ENCODE measurements at places on chromosomes 7 and 10. TPM values are rescaled to one million over a fixed set of nuclear protein-coding genes. Genes with fewer than 3 reads are reported as not detected.

The FFAR4 gene
- not detected for total RNA-seq

The GIMAP6 gene
- not detected for total RNA-seq

The OR2A12 gene
- not detected for total RNA-seq

DNA sequence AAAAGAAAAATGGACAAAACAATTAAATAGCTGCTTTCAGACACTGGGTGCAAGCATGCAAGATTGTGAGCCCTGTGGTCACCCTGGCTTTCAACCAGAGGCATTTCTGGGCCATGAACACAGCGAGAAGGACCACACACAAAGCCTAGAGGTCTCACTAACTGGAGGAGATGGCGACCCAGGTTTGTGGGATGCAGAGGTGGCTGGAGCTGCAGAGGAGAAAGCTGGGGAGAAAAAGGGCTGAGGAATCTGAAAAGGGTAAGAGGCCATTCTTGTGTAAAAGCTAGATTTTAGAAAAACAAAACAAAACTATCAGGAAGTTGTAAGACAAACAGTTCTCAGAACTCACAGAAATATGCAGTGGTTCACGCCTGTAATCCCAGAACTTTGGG is 30.1 kb upstream of the PTPRN2 start:
- DNase-seq = no peak

DNA sequence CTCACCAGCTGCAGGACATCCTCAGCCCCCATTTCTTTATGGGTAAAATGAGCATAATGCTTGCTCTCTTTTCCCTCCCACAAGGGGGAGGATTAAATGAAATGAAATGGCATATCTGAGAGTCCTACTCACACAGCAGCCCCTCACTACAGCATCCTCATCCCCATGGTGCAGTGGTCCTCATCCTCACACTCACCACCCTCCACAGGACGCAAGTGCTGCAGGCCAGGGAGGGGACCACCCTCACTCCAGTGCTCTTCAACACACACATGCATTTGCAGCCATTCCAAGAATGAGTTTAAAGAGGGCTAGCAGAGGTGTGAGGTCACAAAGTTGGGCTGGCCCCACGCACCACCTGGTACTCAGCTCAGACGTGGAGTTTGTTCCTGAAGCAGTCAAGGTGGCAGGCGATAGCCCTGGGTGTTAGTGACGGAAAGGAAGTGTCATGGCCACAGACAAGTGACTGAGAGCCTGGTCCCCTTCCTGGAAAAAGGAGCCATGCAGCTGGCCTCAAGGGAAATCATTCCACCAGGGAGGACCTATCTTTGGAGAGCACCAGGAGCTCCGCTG is 234.0 kb downstream of the TNS3 start:
- no peak for DNase-seq

The NRCAM gene
- total RNA-seq = 11.0 TPM

DNA sequence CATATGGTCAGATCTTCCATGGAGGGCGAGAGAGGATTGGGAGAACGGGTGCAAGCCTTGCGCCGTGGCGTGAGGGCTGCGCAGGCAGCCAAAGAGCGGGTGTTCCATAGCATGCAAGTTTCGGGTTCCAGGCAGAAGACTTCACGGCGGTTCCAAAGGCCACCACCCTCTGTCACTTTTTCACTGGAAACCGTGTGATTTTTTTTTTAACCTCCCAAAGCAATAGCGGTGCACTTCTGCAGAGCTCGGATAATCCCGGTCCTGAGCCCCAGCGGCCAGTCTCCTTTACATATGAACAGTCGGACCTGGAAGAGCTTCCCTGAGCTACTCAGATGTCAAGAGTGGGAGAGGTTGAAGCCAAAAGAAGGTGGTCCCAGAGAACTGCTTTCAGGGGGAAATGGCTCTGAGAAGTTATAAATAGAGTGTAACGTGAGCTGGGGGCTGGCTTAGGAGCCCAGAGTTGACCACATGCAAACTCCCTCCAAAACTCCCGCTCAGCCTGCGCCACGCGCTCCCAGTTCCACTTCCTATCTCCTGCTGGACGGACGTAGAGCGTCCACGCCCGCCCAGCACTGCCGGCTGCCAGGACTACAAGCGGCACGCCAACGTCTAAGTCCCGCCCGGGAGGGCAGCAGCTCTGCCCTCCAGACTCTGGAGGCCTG is at the start of gene MEOX2:
Gene MEOX2 (minus strand): TSS at position 389 of the 662 bp plus-strand sequence. CDS start 281 bp downstream, at position 108.
- DNase-seq = no peak

GRCh38 chr7:17625043-17625442 is 315.3 kb downstream of the SNX13 start:
- DNase-seq = peak; percentile 81

DNA sequence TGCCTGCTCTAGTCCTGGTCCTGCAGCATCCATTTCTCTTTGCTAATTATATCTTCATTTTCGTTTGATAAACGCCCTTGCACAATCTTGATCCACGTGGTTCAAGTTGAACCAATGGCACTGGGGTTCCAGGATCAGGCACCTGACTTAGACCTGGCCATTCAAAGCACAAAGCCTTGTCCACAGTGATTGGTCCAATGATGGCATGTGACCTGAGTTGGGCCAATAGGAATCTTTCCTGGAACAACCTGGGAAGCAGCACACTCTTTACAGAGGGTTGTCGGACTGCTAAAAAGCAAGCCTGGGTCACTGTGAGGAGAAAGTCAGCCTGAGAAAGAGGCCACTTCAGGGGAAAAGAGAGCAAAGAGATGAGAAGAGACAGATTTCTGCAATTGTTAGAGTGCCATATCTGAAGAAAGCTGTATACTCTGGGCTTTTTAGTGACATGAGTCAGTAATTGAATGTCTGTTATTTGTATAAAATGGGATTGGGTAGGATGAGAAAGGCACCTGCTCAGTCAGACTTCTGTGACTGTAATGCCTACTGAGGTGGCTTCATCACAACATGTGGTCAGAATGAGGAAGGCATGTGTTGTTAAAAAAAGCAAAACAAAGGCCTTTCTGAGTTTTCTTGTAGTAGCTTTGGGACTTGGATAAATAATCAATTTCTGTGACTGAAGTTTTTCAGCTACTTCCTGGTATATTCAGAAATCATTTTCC is 4.4 kb upstream of the STEAP4 start:
- no peak for DNase-seq

The JAKMIP3 gene
- under 0.01 TPM for total RNA-seq

DNA sequence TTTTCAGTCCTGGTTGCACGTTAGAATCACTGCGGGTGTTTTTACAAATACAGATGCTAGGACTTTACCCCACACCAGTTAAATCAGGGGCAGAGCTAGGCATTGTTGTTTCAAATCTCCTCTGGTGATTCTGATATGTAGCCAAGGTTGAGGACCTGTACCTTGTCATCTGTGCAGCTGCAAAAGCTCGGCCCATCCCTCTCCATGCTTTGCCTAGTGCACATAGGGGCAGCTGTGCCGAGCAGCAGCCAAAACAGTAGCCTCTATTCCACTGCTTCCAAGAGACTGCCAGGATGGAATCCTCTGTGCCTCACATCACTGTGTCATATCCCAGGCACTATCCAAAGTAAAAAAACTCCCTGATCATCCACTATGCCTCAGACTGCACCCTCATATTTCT is 181.3 kb downstream of the CDK14 start:
- DNase-seq = no peak

- DNase-seq = no peak
These were observed 68.0 kb downstream of the HHEX start for GRCh38 chr10:92757711-92758104.

DNA sequence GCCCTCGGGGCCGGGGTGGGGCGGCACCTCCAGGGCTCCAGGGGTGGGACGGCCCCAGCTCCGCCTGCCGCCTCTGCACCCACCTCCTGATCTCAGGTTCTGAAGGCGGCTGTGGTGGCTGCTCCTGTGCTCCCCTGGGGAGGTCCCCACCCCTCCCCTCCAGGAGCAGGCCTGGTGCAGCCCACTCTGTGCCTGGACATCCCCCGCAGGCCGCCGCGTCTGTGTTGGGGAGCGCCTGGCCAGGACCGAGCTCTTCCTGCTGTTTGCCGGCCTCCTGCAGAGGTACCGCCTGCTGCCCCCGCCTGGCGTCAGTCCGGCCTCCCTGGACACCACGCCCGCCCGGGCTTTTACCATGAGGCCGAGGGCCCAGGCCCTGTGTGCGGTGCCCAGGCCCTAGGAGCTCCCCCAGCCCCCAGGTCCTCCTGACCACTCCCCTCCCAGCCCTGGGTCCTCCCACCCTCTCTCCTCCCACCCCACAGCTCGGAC is 5.5 kb downstream of the CYP2W1 start:
- DNase-seq = no peak
